ENCODE measurements at places on chromosomes 6 and 20.

DNA sequence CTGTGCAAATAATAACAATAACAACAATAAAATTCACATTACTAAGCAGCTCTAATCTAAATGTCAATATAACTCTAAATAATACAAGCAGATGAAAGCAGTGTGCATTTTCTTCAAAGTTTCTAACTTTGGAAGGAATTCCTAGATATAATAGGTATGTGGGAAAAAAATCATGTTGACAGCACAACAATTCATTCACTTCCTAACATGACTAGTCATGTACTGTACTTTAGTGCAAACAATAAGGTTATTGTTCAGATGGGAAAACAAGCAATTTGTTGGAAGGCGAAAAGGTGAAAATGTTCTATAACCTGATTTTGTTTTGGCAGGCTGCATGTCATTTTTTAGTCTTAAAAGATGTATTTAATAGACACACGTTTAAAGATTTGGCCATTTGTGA is 484.3 kb upstream of the JAG1 start:
- no peak for DNase-seq

- DNase-seq, result no peak
Observed at GRCh38 chr6:33144373-33144772, 47.9 kb downstream of the COL11A2 start.

GRCh38 chr6:71205336-71205956 is 83.2 kb upstream of the OGFRL1 start:
- no peak for DNase-seq

DNA sequence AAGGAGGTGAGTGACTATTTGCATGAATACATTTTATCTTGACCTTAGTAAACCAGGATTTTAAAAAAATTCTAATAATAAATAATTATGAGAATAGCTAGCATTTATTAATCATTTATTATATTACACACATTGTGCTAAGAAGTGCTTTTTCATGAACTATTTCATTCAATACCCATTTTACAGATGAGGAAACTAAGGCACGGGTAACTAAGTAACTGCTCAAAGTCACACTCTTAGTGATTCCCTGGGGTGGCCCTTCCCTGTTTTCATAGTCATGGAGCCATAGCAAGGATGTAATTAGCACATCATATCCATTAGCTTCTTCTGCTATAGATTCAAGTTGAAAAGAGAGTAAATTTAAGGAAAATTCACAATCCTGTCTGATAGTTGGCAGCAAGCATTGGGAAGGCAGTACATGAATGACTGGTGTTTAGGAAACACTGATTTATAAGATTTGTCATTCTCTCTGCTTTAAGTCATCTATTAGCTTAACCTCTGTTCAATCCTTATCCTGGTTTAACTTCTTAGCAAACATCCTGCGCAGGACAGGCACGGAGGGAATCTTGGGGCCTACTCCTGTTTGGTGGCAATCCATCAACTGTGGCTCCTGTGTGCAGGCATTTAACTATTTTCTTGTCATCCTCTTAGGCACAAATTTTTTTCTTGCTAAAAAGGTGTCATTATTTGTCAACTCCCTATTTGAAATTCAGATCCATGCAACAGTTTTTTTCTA is 68.3 kb downstream of the RIN2 start:
- no peak for DNase-seq

- no peak for DNase-seq
Observed at GRCh38 chr6:142002825-142003405, 129.8 kb upstream of the GJE1 start.

- DNase-seq, result no peak
Observed at GRCh38 chr6:156310701-156311100, 466.5 kb upstream of the ARID1B start.

DNA sequence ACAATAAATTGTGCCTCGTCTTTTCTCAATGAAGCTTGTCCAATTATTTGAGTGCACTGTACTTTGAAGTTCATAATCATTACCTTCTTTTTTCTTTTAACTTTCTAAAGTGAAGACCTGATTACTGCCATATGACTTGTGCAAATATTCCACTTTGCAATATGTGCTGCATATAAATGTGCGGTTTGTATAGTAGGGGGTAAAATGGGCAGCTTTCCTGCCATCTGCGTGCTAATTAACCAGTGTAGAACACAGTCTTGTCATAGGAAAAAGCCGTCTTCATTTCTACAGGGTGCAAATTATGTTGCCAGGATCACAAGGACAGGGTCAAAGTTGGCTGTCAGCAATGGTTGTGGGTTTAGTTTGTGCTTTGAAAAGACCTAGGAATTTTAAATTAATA is 397.0 kb downstream of the NKAIN2 start:
- no peak for DNase-seq

DNA sequence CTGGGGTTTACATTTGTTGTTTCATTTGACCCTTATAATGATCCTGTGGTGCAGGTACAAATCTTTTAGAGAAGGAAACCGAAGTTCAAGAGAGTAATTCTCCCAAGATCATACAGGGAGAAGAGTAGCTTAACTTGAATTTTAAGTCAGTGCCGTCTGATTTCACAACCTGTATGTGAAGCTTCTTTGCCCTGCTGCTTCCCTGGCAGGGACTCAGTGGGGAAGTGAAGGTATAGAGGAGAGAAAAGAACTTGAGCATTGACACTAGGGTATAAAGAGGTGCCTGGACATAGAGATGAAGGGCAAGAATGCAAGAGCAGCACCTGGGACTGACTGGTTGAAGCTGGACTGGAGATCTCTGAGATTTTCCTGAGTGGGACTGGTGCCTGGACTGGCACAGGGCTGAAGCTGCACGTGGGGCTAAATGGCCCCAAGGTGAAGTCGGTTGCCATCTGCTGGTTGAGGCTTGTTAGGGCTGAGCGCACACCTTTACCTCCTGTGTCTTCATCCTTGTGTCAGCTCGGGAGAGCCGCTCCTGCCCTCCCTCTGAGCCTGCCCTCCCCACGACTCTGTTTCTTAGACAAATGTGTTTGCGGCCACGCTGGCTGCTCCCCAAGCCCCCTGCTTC is 41.8 kb downstream of the FARS2 start:
- peak; percentile 68 for DNase-seq

DNA sequence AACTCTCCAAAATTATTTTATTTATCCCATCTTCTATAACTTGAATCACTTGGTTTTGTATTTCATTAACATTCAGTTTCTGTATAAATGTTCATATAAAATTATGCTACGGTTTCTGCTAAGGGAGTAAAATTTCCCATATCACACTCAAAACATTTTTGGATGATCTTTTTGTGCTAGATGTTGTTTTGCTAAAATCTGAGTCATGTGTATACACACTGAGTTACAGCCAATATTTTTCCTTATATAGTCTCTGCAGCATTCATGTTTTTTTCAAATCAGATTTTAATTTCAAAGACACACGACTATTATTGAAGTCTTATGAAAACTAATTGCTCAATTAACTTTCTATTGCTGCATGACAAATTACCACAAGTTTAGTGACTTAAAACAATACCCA is 54.3 kb upstream of the SLC2A12 start:
- DNase-seq, result no peak

GRCh38 chr6:170158296-170159021 is 132.4 kb downstream of the DLL1 start:
- no peak for DNase-seq

GRCh38 chr6:132898376-132898775 is 84.0 kb downstream of the RPS12 start:
- DNase-seq, result no peak

DNA sequence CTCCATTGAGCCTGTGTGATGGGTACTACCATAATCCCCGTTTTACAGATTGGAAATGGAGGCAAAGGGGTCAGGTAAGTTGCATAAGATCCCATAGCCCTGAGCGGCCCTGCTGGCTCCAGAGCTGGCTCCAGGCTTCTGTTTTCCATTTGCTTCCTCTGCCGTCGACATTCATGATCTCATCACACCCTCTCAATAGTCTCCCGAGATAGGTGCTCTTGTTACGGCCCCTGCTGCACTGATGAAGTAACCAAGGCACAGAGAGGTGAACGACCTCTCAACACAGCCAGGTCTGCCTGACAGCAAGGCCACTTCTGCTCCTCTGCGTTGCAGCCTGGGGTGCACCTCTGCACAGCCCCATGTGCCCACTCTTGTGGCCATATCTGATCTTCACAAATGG is 16.9 kb downstream of the CDH22 start:
- no peak for DNase-seq

DNA sequence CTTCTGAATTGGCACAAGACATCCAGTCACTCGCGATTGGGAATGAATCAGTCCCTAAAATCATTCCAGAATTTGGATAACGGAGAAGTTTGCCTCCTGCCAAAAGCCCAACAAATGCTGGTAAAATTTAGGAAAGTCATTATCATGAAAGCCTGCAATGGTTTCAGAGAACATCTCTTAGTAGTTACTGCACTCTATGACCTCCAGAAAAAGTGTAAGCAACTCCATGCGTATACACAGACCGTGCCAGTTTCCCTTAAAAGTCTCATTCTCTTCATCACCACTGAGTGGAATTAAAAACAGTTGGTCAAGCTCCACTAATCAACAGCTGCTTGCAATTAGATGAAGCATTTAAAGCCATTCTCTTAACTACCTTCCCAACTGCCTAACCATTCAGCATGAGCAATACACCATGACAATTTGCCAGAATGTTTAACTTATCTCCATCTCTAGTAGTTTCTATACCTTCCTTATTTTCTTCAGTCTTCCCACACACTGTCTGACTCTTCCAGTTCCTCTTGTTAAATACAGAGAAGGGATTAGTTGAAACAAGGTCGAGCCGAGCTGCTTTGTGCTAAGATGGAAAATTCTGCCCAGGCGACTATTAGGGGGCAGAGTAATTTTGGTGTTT is 183.6 kb upstream of the PRDM1 start:
- DNase-seq, result no peak

GRCh38 chr20:62879275-62880146 is 17.9 kb upstream of the TCFL5 start:
- no peak for DNase-seq

- no peak for DNase-seq
Observed at GRCh38 chr6:147071776-147072175, 132.4 kb upstream of the STXBP5 start.

DNA sequence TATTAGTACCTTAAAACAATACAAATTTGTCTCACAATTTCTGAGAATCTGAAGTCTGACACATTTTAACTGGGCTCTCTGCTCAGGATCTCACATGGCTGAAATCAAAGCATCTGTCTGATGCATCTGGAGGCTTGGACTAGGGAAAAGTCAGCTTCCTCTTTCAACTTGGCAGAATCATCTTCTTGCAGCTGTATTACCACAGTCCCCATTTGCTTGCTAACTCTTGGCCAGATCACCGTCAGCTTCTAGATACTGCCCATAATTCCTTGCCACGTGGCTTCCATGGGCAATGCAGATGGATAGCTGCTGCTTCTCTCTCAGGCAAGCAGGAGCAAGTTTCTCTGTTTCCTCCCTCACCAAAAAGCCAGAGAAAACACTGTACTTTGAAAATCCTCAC is 1106.4 kb upstream of the CITED2 start:
- DNase-seq, result no peak

GRCh38 chr6:35311390-35312075 is 13.9 kb downstream of the DEF6 start:
- peak; percentile 75 for DNase-seq

DNA sequence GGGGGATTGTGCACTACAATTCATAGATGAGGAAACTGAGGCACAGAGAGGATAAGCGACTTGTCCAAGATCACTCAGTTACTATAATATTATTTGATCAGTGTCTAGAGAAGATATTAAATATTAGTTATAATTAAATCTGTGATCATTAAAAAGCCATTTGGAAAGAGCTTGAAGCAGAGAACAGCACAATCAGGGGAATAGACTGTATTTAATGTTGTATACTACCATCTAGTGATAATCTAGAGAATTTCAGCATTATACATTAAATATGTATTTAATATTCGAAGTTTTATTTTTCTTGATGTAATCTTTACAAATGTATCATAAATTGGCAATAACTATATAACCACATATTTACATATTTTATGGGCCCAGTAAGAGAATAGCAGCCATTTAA is 20.1 kb upstream of the MTCL3 start:
- peak; percentile 16 for DNase-seq

- DNase-seq, result no peak
Observed at GRCh38 chr6:85436411-85436810, 13.5 kb upstream of the NT5E start.

DNA sequence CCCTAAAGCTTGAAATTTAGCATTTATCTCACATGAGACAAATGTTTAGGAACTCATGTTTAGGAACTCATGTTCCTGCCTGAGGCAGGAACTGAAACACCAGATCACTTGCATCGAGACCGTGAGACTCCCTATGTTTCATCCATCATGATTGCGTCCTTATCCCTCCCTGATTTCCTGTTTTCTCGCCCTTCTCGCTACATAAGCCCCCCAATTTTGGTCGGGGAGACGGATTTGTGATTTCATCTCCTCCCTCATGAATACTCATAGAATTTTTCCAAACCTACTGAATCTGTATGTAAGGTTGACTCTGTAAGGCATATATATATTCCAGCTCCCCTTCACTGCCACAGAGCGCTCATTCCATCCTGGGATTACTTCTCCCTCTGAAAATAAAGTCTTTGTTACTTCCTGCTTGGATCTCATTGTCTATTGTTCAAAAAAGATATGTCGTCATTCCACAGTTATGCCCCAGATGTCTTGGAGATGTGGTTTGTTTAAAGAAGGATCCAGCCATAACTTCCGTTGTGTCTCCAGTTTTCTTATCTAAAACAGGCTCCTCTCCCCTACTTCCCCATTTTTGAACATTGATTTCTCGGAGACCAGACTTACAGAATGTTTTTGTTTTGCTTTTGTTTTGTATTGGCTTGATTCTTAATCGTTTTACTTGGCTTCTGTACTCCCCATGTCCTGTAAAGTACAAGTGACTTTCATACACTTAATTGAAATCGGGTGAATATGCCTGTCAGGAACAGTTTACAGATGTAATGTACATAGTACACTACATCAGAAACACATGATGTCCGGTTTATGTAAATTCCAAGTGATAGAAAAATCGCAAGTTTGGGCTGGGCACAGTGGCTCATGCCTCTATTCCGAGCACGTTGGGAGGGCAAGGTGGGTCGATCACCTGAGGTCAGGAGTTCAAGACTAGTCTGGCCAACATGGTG is 118.7 kb downstream of the HFE start:
- DNase-seq, result peak; percentile 34

- no peak for DNase-seq
Observed at GRCh38 chr20:44956410-44956809, 3.8 kb downstream of the TOMM34 start.

DNA sequence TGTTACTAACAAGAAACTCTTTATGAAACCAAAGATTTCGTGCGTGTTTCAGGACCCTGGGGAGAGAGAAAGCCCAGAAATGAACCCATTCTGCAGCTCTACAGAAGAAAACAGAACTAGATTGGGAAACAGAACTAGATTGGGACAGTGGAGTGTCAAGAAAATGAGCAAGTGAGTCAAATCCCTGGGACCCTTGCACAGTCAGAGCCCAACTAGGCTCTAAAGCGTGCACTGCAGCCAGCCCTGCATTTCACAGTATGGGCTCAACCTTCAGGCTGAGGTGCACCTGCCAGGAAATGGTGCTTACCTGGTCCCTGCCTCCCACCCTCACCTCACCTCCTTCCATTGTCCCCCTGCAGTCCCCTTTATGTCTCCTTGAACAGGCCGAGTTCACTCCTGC is 39.7 kb downstream of the BFSP1 start:
- DNase-seq, result no peak

GRCh38 chr6:160950507-160950906 is 41.1 kb upstream of the MAP3K4 start:
- no peak for DNase-seq
